ENCODE measurements at places on chromosomes 6 and 20.

GRCh38 chr6:138637822-138638221 is 135.7 kb upstream of the CCDC28A start:
- no peak for DNase-seq

GRCh38 chr6:25652007-25652515 is at the start of gene SCGN:
Gene SCGN, plus strand, starts transcription at chr6:25652215. Its CDS starts 189 bp downstream, at chr6:25652404.
- DNase-seq: peak; percentile 35

DNA sequence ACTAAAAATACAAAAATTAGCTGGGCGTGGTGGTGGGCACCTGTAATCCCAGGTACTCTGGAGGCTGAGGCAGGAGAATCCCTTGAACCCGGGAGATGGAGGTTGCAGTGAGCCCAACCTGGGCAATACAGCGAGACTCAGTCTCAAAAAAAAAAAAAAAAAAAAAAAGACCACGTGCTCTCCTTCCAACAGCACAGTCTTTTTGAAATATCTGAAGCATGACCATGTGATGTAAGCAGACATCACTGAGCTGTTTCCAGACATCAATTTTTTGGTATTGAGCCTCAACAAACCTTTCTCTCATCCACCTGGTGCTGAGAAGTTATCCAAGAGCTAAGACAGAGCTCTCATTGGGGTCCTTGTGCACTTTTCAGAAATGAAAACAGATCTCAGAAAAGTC is 249.2 kb downstream of the FOXA2 start:
- no peak for DNase-seq

- no peak for DNase-seq
These were observed 22.7 kb downstream of the SLC16A10 start for GRCh38 chr6:111110036-111110435.

- peak; percentile 90 for DNase-seq
These were observed 102.1 kb upstream of the STMND1 start for GRCh38 chr6:16999491-17000436.

DNA sequence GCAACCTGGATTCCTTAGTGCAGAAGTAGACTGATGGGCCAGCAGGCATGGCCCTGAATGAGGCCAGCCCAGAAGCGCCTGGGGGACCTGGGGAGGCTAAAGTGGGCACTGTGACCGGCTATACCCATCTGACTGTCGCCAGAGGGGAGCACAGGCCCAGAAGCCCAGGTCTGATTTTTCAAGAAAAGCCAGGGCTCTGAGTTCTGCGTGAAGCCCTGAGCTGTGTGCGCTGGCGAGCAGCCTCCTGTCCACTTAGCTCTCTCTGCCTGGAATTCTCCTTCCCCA is 111.7 kb downstream of the SULF2 start:
- no peak for DNase-seq

DNA sequence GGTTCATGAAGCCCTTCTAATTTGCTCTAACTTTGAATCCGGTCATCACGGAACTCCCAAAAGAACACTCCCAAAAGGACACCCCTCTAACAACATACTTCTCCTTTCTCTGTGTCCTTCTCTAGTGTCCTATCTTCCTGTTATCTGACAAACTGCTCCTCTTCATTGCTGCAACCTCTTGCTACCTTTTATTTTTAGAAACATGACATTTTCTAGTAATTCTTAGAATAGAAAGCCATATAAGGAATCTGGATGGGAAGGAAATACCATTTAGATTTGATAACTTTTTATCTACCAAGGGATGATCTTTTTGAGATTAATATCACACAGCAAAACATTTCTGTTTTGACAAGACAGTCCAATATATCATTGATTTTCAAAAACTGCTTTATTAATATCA is 63.1 kb downstream of the COL12A1 start:
- no peak for DNase-seq

DNA sequence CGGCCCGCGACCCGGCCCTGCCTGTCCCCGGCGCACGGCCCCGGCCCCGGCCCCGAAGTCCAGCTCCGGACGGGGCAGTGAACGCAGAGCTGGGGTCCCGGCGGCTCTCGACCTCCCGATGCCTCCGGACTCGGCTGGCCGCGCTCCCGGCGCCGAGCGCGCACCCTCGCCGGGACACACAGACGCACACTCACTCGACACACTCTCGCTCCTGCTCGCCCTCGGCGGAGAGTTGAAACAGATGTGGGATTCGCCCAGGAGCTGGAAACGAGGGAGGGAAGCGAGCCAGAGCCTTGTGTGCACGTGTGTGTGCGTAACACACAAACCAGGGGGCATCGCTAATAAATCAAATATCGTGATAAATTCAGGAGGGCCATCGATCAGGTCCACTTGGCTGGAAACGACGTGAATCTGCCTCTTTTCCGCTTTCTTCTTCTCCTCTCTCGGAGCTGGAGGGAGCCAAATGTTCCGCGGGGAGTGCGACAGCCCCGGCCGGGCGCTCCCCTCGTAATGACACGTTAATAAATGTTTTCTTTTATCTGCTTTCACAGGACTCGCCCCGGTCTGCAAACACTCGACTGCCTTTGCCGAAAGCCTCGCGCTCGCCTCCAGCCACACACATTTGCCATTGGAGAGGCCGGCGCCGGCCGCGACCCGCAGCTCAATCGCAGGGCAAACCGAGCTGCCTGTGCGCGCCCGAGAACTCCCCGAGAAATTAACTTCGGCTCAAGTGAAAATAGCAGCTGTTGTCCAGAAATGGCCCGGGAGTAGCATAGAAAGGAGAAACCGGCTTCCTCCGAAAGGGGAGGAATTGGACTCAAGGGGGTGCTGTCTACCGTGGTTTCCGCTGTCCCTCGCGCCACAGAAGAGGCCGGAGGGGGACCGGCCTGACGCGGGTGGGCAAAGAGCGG is 828 bp upstream of the SULF2 start:
- DNase-seq: peak; percentile 73

DNA sequence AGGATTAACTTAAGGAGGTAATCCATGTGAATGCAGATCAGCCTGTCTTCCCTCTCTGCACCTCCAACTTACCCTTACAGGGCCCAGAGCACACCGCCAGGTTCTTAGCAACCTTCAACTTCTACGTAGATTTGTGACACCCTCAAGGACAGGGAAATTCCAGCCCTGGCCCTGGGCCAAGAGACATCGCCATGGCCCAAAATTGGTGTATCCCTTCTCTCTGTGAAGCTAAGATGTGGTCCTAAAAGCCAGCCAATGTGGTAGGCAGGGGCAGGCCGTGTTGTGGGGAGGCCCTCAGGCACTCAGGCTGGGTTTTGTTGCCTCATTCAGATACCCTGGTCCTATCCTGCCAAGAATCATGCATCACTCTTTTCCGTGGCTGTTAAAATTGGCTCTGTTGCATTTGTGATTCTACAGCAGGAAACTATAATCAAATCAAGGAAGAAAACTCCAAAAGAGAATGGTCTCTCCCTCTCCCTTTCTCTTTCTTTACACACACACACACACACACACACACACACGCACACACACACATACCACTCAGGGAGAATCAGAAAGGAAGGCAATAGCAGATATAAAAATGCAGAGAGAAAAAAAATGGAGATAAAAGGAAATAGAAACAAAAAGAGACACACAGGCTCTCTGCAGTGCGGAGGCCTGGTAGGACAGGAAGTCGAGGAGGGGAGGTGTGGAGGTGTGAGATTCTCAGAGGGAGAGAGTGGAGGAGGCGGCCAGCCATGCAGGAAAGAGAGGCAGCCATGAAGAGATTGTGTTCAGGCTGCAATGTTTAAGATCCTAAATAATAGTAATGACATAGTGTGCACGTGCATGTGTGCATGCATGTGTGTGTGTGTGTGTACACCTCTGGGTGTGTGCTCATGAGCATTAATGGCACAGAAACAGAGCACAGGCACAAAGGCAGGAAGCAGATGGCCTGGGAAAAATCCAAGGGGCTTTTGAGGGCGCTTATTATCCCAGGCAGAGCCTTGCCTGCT is 201.8 kb upstream of the LRFN2 start:
- DNase-seq: peak; percentile 21

DNA sequence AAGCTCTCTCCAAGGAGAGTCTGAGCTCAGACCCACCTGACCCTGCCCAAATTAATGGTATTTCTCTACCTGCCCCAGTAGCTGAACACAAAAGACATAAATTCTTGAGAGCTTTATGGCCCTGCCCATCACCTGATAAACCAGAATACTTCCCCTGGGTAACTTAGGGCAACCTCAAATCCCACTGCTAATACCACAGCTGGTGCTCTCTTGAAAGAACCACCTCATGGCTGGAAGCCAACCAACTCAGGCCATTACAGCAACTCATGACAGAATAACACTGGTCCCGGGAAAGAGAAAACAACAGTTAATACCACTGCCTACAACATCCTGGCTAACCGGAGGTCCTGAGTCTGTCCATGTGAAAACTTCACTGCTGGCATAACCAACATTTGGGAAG is 328.6 kb downstream of the NKAIN2 start:
- no peak for DNase-seq

DNA sequence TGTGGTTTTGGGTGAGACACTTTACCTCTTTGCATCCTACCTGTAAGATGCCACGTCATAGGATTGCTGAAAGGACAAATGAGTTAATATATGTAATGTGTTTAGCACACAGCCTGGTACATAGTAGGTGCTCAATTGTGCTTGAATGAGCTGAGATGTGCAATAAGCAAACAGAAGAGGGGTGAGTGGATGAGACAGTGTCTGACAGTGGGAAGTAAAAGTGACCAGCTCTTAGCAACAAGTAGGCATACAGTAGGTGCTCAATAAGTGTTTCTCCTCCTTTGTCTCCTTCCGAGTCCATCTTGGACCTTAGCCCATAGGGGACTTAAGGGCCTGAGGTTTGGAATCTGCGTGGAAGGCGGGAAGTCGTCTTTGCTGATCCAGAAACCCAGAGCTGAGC is 104.7 kb downstream of the CEBPB start:
- DNase-seq: no peak

- DNase-seq: peak; percentile 73
These were observed 33.7 kb downstream of the SLC9A8 start for GRCh38 chr20:49846206-49846807.

GRCh38 chr6:135163440-135163738 is 17.7 kb upstream of the MYB start:
- no peak for DNase-seq

All from foreskin fibroblast (primary cell).